ENCODE measurements at places on chromosomes 13 and 19. TPM values are rescaled to one million over a fixed set of nuclear protein-coding genes. Genes with fewer than 3 reads are reported as not detected.

Gene RXFP2
- not detected for polyA plus RNA-seq

DNA sequence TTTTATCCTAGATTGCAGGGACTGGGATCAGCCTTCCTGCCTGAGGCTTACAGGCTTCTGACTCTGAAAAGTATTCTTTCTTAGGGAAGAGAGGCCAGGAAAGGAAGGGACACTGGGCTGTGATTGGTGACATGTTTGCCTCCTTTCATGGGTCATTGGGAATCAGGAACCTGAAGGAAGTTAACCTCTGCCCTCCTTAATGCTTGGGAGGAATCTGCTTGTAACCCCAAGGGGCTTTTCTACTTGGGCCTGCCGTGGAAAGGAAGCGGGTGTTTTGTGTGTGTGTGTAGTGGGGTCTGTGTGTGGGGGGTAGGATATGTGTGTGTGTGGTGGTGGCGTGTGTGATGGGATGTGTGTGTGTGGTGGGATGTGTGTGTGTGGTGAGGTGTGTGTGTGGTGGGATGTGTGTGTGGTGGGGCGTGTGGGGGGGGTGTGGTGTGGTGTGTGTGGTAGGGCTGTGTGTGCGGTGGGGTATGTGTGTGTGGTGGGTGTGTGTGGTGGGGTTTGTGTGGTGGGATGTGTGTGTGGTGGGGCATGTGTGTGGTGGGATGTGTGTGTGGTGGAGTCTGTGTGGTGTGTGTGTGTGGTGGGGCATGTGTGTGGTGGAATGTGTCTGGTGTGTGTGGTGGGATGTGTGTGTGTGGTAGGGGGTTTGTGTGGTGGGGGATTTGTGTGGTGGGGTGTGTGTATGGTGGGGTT, 41.3 kb upstream of the NPAS1 start:
- DNase-seq, result no peak

- DNase-seq, result peak; percentile 69
These were observed 1.1 kb upstream of the ZNF763 start for GRCh38 chr19:11963566-11964355.

- DNase-seq, result no peak
These were observed 2.5 kb downstream of the ITM2B start for GRCh38 chr13:48235341-48236135.

- DNase-seq, result no peak
These were observed 8.4 kb downstream of the AP1M1 start for GRCh38 chr19:16206046-16206605.

Gene AXL
- 0.05 TPM for polyA plus RNA-seq

DNA sequence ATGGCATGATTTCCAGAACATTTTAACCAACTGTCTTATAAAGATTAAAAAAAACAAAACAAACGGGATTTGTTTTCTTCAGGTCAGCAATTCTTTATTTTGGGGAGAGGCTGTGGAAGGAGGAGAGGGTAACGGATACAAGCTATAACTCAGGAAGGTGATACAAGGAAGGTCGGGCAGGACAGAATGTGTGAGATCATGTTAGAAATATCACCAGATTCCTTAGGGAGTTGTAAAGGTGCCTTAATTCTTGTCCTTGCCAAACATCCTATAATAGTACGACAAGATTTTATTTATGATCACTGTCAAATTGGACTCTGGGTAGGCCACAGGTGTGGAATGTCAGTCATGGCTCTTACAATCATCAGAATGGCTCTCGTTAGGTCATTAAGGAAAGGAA, 503.1 kb downstream of the DIAPH3 start:
- no peak for DNase-seq

Gene LILRA5
- not detected for polyA plus RNA-seq

GRCh38 chr13:22061806-22062391, 391.0 kb downstream of the FGF9 start:
- DNase-seq, result peak; percentile 60

Gene ACER1
- not detected for polyA plus RNA-seq

- DNase-seq, result no peak
These were observed at the start of gene AP1M2 for GRCh38 chr19:10587022-10587838. Gene AP1M2, minus strand, starts transcription at chr19:10587312. Its CDS starts 81 bp downstream, at chr19:10587231.

Gene STOML3
- polyA plus RNA-seq, result not detected

DNA sequence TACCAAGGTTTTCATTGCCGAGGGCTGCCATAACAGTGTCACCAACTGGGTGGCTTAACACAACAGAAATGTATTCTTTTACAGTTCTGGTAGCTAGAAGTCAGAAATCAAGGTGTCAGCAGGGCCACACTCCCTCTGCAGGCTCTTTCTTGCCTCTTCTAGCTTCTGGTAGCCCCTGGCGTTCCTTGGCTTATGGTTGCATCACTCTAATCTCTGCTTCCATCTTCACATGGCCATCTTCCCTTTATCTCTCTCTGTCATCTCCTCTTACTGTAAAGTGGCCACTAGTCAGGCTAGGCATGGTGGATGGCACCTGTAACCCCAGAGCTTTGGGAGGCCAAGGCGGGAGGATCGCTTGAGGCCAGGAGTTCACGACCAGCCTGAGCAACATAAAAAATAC, 38.0 kb upstream of the MRI1 start:
- DNase-seq, result no peak

DNA sequence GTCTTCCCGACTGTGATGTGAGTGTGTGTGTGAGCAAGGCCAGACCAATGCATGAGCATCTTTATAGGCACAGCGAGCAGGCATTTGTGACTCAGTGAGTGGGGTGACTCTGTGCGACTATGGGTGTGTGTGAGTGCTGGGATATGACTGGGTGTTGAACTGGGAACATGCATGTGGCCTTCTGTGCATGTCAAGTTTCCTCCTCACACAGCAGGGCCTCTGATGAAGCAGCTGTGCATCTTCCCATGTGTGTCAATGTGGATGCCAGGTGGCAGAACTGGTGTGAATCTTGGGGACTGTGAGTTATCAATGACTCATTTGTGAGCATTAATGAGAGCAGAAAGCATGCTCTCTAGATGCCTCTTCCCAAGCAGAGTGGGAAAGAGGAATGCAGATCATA, 12.1 kb upstream of the LGALS14 start:
- DNase-seq, result no peak

DNA sequence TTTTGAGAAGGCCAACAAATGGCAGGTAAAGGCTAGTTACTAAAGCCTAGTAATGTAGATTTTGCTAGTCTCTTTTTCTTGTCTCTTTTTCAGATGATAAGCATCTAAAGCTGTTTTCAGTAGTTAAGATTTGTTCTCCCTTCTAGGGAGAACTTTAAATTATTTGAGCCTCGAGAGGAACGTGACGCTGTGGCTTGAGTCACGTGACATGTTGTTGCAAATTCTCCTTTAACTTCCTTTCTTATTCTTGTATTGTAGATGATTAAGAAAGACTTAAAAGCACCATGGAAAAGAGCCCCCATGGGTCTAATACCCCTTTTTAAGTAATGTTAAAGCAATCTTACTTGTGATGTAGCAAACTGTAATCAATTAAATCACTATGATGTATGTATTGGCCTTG, 2698.7 kb downstream of the PCDH9 start:
- no peak for DNase-seq

Gene C13orf46
- 0.33 TPM for polyA plus RNA-seq

Gene ZNF471
- polyA plus RNA-seq, result 2.0 TPM

GRCh38 chr13:59750860-59751259, 412.9 kb downstream of the DIAPH3 start:
- DNase-seq, result no peak

Gene ZNF728
- polyA plus RNA-seq, result not detected

- no peak for DNase-seq
These were observed 7.8 kb downstream of the SOX21 start for GRCh38 chr13:94704377-94705080.

DNA sequence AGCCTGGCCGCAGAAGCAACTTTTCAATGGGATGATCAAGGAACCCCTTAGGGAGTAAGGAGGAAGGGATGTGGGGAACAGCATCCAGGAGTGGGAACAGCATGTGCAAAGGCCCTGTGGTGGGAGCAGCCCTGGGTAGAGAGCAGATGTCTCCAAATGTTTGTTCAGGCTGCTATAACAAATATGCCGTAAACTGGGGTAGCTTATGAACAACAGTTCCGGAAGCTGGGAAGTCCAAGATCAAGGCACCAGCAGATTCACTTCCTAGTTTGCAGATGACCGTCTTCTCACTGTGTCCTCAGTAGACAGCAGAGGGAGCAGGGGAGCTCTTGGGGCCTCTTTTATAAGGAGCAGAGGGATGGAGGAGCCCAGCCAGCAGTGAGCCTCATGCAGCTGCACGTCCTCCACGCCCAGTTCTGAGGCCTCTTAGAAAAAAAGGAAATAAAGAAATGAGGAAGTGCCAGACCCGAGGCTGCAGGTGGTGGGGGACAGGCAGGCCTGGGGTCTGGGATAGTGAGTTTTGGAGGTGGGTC, 4.2 kb upstream of the LRRC25 start:
- no peak for DNase-seq

Gene ZNF582
- polyA plus RNA-seq, result 7.3 TPM

Gene ZNF536
- not detected for polyA plus RNA-seq

Gene CGB3
- polyA plus RNA-seq, result not detected

DNA sequence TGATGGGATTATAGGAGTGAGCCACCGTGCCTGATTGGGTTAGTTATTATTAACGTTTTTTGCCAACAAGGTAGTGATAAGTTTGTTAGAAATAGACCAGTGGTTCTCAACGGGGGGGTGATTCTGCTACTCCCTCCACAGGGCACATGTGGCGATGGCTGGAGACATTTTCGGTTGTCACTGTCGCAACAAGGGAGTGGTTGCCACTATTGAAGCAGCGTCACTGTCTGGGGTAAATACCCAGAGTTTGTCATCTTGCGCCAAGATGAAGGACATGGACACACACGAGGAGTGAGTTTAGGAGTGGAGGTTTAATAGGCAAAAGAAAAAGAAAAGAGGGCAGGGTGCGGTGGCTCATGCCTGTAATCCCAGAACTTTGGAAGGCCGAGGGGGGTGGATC, 18.9 kb downstream of the ADGRE3 start:
- DNase-seq, result no peak

Gene KCNK6
- polyA plus RNA-seq, result 0.57 TPM

GRCh38 chr13:112616586-112617362, 28.8 kb upstream of the TUBGCP3 start:
- no peak for DNase-seq

DNA sequence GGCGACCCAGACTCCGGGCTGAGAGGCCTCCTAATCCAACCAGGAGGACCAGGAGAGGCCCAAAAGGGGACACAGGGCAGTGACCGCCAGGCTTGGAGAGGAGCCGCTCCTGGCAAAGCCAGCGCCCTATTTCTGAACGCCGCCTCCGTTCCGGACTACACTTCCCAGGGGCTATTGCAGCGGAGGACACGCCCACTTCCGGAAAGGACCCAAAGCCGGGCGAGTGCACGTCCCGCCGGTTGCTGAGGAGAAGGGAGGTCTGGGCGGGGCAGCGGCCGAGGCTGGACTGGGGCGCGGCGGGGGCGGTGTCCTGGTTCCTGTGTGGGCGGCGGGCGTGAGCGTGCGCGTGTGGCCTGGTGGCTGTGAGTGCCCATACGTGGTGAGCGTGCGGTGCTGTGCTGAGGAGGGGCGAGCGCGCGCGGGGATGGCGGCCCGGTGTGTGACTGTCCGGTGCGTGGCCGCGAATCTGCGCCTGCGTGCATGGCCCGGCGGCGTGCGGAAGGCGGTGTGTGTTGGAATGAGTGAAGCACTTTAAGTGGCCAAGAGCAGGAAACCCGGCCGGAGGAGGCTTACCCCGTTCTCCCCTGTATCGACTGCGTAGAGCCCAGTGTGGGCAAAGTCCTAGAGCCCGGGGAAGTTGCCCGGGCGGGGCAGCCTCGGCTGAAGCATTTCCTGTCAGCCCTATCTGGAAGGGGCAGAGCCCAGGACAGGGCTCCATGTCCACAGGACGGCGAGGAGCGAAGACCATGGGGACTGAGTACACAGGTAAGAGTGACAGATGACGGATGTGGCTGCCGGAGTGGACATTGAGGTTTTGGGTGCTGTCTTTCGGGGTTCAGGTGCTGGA, at the start of gene ZNF470:
ZNF470 (plus strand) TSS at position 195 of the 847 bp plus-strand sequence. CDS start 2,844 bp downstream, outside the sequence.
- DNase-seq, result peak; percentile 86

GRCh38 chr19:50317115-50317514, 12.1 kb downstream of the KCNC3 start:
- no peak for DNase-seq

Gene VSTM1
- not detected for polyA plus RNA-seq

Gene NMRK2
- not detected for polyA plus RNA-seq

Gene FPR1
- polyA plus RNA-seq, result 6.3 TPM

DNA sequence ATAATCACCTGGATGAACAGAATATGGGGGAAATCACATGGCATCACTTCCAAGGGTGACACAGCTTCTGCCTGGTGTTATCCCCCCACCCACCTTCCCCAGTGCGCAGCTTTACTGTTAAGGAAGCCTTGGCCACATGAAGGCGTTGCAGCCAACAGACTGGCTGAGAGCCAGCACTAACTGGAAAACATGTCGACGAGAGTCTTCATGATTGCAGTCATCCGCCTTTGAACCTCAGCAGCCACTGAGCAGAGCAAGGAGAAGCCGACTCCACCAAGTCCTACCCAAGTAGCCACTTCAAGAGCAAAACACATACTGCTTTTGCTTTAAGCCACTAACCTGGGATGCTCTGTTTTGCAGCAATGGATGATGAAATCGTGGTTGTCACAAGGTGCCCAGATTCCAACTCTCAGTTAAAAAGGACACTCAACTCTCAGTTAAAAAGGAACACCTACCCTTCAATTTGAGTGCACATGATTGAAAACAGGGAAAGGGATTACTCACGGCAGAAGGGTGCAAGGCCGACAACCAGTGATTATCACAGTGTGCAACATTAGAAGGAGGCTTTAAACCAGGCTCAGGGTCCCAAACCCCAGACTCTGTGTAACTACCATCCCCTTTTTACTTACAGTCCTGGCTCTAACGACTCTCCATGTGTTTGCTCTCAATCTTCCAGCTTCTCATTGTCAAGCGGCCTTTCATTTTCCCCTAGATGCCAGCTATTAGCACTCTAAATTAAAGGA, 149.1 kb downstream of the KLF12 start:
- DNase-seq, result no peak

DNA sequence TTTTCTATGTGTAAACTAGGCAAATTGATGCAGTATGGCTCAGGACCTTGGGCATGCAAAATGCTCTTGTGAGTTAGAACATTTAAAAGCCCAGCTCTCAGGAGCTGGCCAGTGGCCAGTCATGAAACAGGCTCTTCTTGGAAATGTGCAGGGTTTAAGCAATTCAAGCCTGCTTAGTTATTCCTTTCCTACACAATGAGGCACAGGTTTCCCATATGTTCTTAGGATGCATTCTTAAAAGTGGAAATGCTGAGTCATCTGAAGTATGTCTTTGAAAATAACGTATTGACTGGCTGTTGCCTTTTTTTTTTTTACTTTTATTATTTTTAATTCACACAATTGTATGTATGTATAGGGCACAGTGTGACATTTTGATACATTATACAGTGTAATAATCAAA, 300.7 kb downstream of the SLC7A1 start:
- DNase-seq, result no peak

Gene C19orf73
- polyA plus RNA-seq, result 2.8 TPM
